Jurkat, Clone E6-1 (cell line): ENCODE measurements at places on chromosomes 3 and 15.

DNA sequence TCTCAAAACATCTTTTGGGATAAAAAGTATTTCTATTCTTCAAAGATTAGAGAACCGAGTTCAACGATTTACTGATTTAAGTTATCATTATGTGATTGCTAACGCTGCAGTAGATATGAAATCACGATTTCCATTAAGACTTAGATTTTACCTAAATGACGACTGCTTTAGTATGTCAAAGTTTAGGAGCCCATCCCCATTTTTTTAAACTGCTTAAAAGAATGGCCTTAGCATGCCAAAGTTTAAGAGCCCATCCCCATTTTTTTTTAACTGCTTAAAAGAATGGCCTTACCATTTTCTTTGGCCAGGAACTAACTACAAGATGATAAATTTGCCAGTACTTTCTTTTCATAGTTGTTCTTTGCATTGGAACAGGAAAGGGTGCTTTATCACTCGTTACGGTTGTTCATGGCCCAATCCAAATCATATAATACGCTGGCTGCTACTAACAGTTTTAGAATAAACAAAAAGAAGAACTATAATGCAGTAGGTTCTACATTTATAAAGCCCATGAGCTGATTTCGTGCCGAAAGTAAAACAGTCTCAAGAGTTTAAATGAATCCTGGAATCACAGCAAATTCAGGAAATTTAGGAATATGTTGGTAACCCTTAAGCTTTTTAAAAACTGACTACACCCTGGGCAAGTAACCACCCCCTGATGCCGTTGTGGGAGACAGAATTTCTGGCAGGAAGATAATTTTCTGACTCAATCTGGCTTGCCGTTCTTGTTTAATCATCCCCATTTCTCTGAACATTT, 869 bp upstream of the TSC22D2 start:
- no peak for DNase-seq

DNA sequence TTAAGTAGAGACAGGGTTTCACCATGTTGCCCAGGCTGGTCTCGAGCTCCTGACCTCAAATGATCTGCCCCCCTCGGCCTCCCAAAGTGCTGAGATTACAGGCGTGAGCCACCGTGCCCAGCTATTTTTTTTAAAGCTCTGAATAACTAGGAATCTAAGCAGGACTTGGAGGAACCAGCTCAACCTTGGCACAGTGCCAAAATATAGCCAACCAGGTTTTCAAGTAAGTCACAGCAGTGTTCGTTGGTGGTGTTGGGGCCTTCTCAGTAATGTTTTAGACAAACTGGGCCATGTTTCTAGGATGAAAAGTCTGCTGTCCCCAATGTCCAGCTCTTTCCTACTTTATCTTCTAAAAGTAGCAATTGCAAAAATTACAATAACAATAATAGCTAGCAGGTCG, 6.4 kb upstream of the ADAM10 start:
- DNase-seq: no peak

DNA sequence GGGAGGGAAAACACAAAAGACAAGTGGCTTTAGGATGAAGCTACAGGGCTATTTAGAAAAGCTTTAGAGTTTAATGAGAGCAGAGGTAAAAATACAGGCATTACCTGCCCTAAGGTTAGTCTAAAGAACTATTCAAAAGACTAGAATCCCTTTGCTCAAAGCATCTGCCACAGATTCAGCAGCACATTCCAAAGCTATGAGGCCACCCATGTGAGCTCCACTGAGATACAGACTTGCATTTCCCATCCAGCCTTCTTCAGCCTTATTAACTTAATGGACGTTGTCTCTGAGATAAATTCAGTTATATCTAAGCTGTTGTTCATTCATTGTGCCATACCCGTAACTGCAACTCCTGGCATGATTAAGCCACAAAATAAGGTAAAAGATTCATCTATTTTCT, 25.4 kb downstream of the CXCR6 start:
- DNase-seq: no peak

GRCh38 chr3:15823092-15823491, 25.3 kb upstream of the ANKRD28 start:
- no peak for DNase-seq
